ENCODE measurements at places on chromosomes 12 and 14. TPM values are rescaled to one million over a fixed set of nuclear protein-coding genes. Genes with fewer than 3 reads are reported as not detected.

SLC35F4 gene
- total RNA-seq: not detected

DNAJC22 gene
- 0.49 TPM for total RNA-seq

PIP4K2C gene
- total RNA-seq: 23.5 TPM

NXPH4 gene
- total RNA-seq: 0.80 TPM

BHLHE41 gene
- 1.3 TPM for total RNA-seq

AQP6 gene
- total RNA-seq: 1.8 TPM

PRH2 gene
- not detected for total RNA-seq

Data from cardiac muscle cell (in vitro differentiated cells and primary cell).